ENCODE measurements at places on chromosomes 12 and 14.
A peak's percentile ranks its signal among the peaks of the same experiment; 100 is the strongest.

GRCh38 chr12:93407054-93407962, 29.6 kb downstream of the NUDT4 start:
- DNase-seq = no peak

GRCh38 chr14:64856529-64857445, 22.9 kb downstream of the SPTB start:
- peak; percentile 44 for DNase-seq

- no peak for DNase-seq
Measured at GRCh38 chr12:91110311-91110924, 876 bp downstream of the LUM start.

GRCh38 chr12:124607681-124608425, 40.4 kb upstream of the NCOR2 start:
- DNase-seq = no peak

DNA sequence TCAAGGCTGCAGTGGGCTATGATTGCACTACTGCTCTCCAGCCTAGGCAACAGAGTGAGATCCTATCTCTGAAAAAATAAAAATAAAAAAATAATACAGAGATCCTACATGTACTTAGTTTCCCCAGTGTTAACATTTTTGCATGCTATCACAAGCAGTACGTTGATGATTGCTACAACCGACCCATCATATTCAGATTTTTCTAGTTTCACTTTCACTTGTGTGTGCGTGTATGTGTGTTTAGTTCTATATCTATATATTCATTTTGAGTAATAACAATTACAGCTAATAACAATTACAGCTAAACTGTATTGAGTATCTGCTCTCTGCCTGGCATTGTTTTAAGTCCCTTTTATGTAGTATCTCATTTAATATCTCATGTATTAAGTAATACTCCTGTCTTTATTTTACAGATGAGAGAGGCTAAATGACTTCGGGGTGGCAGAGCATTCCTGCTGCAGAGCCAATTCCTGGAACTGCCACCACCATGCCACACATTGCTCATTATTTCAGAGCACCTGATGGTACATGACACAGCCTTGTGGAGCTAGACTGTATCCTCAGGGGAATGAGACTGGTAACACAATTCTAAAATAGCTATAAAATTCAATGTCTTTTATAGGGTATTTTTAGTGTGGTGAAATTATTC, 153.1 kb downstream of the BCAT1 start:
- DNase-seq = no peak

GRCh38 chr14:83556065-83556464, 1973.9 kb upstream of the FLRT2 start:
- no peak for DNase-seq

DNA sequence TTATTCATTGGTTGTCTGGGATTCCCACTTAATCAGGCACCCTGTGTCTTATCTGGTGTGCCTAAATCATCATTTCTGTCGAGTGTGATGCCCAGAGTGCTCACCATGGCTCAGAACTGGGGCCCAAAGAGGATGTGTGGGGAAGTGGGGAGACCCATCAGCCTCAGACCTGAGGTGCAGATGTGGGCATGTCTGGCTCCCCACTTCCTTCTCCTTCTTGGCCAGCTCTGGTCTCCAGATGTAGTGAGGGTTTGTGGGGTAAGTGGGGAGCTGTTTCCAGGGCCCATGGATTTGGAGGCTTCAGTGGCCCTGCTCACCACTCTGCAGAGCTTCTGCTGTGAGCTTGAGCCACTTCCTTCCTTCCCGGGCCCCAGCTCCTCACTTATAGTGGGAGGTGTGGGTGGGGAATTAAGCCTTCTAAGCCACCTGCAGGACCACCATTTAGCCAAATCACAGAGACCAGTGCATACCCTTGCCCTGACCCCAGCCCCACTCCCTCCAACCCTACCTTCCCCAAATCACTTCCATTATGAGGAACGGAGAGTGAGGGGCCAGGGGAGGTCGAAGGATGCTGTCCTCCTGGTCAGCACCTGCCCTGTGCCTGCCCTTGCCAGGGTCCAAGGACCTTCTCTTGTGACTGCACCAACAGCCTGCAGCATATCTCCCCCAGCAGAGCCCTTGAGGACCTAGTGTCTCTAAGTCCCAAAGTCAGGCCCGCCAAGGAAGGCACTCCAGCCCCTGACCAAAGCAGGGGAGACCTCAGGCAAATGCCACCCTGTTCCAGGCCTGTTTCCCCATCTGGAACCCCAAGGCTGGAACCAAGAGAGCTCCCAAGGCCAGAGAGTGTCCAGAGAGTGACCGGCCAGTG, 278.2 kb upstream of the RTL1 start:
- DNase-seq = no peak

- DNase-seq = no peak
Measured at GRCh38 chr12:66237505-66238175, 48.6 kb downstream of the IRAK3 start.

- no peak for DNase-seq
Measured at GRCh38 chr14:97369901-97370300, 572.7 kb downstream of the VRK1 start.

- no peak for DNase-seq
Measured at GRCh38 chr14:34212172-34212929, 249.7 kb downstream of the SPTSSA start.

DNA sequence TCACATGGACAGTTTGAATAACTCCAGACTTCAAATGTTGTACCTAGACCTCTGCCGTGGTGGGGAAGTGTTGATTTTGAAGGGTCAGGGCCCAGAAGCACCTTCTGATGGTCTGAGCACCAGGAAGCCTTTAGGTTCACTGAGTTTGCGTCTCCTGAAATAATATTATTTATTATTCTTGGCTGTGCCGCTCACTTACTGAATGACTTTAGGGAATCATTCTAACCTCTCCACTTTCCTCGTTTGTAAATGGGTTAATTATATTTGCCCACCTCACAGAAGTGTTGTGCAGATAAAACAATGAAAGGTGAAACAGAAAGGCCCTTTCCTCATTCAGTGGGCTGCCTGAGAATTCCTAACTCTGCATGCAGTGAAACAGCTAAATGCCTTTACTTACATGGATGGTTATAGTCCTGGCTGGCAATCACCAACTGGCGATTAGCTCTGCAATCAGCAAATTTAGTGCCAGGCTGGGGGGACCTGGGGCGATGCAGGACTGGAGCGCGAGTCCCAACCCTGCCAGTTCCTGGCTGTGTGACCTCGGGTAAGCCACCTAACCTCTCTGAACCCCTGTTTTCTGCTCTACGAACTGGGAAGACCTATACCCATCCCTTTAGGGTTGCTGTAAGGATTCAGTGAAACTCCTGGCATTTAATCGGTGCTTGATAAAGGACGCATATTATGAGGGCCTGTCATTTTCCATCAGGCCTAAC, 57.5 kb downstream of the MAP1LC3B2 start:
- DNase-seq = no peak

DNA sequence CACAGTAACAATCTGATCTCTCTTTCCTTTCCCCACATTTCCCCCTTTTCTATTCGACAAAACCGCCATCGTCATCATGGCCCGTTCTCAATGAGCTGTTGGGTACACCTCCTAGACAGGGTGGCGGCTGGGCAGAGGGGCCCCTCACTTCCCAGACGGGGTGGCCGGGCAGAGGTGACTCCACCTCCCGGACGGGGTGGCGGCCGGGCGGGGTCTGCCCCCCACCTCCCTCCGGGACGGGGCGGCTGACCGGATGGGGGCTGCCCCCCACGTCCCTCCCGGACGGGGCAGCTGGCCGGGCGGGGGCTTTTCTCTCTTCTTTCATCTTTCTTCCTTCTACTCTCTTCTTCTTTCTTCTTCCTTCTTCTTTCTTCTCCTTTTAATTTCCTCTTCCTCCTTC, 1.3 kb upstream of the NUBPL start:
- DNase-seq = no peak

GRCh38 chr12:125091401-125091800, 26.2 kb downstream of the AACS start:
- DNase-seq = no peak

- no peak for DNase-seq
Measured at GRCh38 chr14:72664651-72665050, 229.2 kb downstream of the DPF3 start.

Measured in mesendoderm (in vitro differentiated cells).